ENCODE measurements at places on chromosomes 3 and 15.
A peak's percentile ranks its signal among the peaks of the same experiment; 100 is the strongest.

- no peak for DNase-seq
These were observed 18.0 kb downstream of the KLHL24 start for GRCh38 chr3:183653209-183654064.

DNA sequence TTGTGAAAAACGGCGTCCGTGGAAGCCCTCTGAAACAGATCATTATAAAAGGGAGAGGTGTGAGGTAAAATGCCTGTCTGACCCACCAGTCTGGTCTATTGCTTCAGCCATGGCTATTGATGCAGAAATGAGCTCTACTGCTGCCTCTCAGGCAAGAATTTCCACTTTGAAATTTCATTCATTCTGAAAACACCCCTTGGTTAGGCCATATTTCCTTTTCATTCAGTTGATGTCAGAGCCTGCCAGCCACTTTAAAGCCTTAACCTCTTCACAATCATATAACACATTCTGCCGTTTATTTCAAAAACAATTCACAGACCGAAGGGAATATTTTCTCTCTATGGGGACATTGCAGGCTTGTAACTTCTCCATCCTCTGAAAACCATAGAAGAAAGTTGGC, 71.9 kb downstream of the FOXB1 start:
- DNase-seq: no peak

DNA sequence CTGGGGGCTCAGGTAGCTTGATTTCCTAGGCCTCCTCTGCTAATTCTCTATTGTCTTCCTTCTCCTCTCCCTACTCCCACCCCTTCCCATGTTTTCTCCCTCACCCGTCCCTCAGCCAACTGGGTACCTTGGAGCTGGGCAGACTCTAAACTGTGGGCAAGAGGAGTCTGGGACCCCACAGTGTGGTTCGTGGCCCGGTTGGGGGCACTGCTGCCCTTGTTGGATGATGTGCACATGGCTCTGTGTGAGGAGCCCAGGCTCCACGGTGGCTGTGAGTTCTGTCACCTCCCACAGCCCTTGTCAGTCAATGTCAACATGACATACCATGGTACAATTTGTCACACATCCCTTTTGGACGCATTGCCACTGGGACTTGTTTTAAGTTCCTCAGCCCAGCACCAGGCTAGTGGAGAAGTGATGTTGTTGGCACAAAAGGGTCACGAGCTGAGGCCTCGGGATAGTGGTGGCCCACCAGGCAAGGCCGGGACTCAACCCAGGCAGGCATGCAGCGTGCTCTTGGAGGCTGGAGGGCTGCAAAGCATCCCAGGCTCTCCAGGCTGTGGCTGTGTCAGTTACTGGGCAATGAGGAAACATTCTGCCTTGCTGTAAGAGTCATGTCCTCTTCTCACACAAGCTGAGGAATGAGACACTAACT, 142.3 kb downstream of the TLE3 start:
- no peak for DNase-seq

GRCh38 chr15:48500595-48500994, 144.9 kb downstream of the FBN1 start:
- DNase-seq: no peak

DNA sequence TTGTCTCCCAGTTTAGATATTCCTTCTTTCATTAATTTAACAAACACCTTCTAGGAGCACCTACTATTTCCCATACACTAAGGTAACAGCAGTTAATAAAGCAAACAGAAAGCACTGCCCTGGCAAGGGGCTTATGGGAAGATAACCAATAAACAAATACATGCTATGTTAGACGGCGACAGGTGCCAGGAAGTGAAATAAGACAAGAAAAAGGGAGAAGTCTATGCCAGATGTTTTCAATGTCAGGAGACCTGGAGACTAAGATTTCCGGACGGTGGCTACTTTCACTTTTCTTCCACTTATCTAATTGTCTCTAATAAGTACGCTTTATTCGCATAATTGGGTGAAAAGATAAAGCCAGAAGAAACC, 32.5 kb upstream of the ZNF445 start:
- DNase-seq: no peak

GRCh38 chr3:98967758-98968157, 66.3 kb upstream of the DCBLD2 start:
- no peak for DNase-seq

- DNase-seq: no peak
These were observed 14.4 kb downstream of the THSD4 start for GRCh38 chr15:71129669-71130068.

GRCh38 chr15:48032911-48033310, 87.9 kb upstream of the SLC24A5 start:
- DNase-seq: no peak

DNA sequence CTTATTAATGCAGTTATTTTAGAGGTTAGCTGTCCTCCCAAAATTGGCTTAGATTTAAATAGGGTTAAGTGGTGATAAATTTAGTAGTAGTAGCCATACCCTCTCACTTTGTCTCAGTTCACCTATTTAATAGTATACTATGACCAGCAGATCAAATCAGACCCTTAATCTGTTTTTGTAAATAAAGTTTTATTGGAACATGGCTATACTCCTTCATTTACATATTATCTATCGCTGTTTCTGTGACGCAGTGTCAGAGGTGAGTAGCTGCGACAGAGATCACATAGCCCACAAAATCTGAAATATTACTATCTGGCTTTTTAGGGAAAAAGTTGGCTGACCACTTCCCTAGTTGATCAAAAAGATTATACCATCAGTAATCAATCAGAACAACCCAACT, 113.2 kb downstream of the FILIP1L start:
- DNase-seq: no peak

DNA sequence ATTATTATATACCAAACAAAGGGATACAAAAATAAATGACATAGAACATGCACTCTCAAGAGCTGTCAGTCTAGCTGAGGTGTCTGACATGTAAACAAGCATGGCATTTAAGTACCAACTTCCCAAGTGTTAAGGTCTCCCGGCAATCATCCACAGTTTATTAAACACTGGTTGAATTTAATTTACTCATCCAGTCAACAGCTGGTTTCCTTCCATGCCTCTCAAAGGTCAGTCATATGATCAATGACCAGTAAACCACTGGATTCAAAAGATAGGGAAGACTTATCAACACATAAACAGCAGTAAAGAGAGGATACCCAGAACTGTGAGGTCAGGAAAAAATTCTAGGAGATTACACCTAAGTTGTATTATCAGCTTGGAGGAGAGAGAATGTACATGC, 80.4 kb downstream of the ADAM10 start:
- DNase-seq: no peak

GRCh38 chr3:46202535-46202934, 5.6 kb downstream of the CCR1 start:
- no peak for DNase-seq

GRCh38 chr15:30065025-30065801, 17.5 kb upstream of the GOLGA8J start:
- DNase-seq: no peak

DNA sequence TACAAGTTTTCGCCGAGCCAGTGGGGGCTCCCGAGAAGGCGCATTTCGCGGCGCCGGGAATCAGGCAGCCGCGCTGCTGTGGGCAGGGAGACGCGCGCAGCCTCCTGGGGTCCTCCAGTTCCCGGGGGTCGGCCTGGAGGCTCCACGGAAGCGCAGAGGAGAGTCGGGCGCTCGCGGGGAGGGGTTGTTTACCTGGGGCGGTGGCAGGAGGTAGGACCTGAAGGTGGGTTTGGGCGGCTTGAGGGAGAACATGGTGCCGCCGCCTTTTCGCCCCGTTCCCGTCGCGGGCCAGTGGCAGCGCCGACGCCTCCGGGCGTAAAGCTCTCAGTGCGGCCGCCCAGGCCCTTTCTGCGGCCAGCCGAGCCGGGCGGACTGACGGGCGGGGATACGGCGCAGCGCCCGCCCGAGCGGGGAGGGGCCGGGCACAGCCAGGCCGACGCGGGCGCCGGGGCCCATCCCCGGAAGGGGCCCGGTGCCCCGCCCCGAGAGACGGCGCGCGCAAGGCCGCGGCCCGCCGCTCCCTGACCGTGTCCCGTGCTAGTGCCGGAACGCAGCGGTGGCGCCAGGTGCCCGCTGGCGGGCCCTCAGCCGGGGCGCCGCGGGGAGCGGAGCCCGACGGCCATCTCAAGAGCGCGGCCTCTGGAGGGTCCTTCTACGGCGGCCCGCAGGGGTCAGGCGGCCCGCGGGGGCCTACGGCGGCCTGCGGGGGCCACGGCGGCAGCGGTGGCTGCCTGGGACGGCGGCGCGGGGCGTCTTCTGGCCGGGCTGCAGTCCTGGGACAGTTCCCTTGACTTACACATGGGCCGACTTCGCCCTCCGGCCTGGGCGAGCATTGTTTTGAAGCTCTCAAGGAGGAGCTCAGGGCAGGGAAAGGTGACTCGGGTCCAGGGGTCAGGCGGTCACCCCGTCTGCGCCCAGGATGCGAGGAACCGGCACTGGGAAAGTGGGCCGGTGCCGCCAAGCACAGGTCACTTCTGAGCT, at the start of gene MTMR10:
Gene MTMR10, minus strand, starts transcription at position 374 of the 981 bp plus-strand sequence. Its CDS starts 122 bp downstream, at position 252.
- DNase-seq: peak; percentile 79

DNA sequence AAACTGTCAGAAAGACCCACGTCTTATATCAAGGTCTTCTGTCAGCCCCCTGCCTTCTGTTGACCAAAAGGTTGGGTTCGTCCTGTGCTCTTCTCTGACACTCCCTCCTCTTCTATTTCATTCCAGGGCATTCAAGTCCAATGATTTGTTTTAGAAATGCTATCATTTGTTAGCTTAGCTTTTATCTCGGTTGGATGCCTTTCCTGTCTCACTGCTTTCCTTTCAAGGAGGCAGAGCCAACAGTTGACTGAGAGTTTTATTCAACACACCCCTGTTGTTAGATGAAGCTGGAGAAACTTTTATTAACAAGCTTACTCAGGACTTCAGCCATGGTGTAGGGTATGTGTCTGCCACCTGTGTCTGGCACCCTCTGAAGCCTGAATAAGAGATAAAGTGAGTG, 112.0 kb upstream of the SLC7A14 start:
- DNase-seq: no peak

DNA sequence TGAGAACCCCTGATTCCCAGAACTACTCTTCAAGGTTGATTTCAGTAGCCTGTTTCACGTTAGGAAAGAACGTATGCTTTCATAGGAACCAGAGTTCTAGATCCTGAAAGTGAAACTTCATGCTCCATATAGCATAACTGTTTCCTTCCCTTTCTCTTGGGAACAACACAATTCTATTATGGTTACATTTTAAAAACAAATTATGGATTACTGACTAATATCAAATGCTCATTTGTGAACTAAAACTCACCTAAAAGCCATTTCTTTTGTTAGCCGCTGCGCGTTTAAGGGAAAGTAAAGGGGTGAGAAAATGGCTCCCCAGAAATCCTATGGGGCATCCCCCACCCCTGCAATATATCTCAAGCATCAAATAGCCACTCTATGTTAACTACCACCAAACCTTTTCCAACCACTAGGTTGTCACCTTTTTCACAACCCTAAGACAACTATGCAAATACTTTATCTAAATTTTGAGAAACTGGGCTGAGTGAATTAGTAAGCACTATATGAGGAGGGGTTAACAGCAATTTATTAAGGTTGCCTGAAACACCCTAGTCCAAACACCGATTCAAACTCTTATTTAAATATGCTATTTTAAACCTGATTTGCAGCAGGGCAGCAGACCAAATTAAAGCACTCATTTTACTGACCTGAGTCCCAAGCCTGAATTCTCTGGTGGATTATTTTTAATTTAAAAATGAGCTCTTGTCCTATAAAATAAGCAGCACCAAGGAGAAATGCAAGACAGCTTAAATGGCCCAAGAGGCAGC, 2.4 kb downstream of the SIAH2 start:
- DNase-seq: no peak

GRCh38 chr15:38706956-38707355, 142.3 kb upstream of the RASGRP1 start:
- DNase-seq: no peak

- no peak for DNase-seq
These were observed 659.5 kb downstream of the MAGI1 start for GRCh38 chr3:65379223-65379622.

DNA sequence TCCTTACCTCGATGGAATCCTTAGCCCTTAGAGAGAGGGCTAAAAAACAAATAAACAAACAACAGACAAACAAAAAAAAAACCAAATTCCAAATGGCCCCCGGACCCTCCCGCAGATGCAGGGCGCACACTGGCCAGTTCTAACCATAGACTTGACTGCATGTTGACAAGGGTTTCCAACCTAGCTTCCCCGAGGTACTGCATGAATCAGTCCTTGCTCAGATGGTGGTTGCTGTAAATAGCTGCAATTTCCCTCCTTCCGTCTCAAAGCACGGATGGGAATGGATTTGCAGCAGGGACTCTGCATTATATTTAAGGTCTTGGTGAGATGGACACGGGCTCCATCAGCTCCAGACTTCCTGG, 162.8 kb downstream of the CD47 start:
- DNase-seq: no peak

DNA sequence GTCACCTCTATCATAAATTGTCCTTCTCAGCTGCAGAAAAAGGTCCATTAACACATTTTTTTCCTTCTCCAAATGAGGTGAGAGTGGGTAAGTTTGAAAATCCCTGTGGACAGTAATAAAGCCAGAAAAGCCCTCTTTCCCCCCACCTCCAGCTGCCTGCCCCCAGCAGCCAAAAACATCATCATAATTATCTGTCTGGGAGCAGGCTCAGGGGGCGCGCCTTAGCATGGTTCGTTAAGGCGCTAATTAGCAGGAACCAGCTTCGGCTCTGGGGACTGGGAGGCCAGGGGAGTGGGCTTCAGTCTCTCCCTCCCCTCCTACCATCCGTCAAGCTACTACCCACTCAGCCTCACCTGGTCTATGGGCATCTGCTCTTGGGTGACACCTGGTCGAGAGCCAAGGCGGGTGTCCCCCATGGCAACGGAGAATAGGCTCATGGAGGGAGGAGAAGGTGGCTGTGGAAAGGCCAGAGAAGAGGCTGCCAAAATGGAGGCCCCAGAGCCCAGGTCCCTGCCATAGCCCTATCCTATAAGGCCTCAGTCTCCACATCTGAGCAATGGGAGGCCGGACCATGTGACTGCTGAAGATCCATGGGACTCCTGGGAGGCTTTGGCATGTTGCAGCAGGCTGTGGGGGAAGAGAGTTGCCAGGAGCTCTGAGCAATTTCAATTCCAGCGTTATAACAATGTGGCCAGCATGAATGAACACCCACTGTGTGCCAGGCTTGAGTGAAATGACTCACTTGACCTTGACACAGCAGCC, 140.1 kb upstream of the LINGO1 start:
- no peak for DNase-seq

DNA sequence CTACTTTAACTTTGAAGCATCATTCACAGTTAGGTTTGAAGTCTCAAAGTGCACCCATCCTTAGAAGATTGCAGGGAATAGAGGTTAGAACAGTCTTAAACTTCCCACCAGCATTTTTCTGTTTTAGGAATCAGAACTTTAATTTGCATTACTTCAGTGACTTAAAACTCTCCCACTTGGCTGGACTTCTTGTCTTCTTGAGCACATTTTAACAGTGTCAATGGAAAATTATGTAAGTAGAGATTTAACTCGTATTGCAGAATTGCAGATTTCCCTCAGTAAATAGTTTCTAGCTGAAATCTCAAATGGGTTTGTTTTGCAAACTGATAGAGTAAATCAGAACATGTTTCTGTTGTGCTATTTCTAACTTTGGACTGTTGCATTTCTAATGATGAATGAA, 369.6 kb downstream of the OTOL1 start:
- DNase-seq: no peak

GRCh38 chr3:18424213-18424728, 868 bp downstream of the SATB1 start:
- peak; percentile 31 for DNase-seq
